Brain (organoid and tissue), 16 donors: ENCODE measurements at places on chromosomes 2 and 18. TPM values are rescaled to one million over a fixed set of nuclear protein-coding genes. Genes with fewer than 3 reads are reported as not detected.

DNA sequence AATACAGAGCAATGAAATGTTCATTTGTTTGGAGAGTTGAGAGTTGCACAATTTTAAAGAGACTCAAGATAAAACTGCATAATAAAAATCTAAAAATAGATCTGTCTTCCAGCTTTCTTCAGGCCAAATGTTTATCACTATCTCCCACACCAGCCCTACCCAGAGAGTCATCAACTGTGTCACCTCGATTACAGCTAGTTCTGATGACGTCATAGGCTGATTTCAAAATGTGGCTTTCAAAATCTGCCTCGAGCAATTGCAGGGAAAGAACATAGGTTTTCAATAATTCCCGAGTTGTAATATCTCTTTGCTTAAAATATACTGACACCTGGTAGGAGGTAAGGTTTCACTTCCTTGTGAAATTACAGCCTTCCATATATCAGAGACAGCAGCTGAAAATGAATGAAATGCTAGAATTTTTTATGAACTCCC, 677.6 kb upstream of the ID2 start:
- no peak for DNase-seq

GRCh38 chr2:191724015-191724414, 46.1 kb downstream of the NABP1 start:
- DNase-seq, result peak; percentile 37

GRCh38 chr2:134078354-134078753, 175.5 kb upstream of the MGAT5 start:
- DNase-seq, result no peak

DNA sequence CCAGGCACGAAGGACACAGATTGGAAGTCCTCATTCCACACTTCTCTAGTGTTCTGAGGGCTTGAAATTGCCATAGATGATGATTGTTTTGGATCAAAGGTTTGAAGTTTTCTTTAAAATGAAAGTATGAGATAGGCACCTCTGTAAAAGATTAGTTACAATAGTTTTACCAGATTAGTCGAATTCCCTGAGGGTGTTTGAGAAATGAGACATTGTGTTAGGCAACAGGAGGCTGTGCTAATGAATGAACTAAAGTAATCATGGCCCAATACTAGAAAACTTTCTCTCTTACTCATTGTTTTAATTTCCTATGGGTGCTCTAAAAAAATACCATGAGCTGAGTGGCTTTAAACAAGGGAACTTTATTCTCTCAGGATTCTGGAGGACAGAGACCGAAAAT, 421.7 kb downstream of the RNF144A start:
- no peak for DNase-seq

GRCh38 chr2:237441605-237442274, 27.8 kb upstream of the COL6A3 start:
- no peak for DNase-seq

- DNase-seq, result no peak
Observed at GRCh38 chr18:9669016-9669415, 39.1 kb upstream of the RAB31 start.

- no peak for DNase-seq
Observed at GRCh38 chr2:223501641-223502040, 100.5 kb downstream of the SCG2 start.

- no peak for DNase-seq
Observed at GRCh38 chr2:58875436-58875835, 634.3 kb upstream of the FANCL start.

GRCh38 chr2:154762638-154763037, 64.1 kb downstream of the KCNJ3 start:
- no peak for DNase-seq

GRCh38 chr18:38496222-38496793, 930.7 kb upstream of the CELF4 start:
- DNase-seq, result no peak

DNA sequence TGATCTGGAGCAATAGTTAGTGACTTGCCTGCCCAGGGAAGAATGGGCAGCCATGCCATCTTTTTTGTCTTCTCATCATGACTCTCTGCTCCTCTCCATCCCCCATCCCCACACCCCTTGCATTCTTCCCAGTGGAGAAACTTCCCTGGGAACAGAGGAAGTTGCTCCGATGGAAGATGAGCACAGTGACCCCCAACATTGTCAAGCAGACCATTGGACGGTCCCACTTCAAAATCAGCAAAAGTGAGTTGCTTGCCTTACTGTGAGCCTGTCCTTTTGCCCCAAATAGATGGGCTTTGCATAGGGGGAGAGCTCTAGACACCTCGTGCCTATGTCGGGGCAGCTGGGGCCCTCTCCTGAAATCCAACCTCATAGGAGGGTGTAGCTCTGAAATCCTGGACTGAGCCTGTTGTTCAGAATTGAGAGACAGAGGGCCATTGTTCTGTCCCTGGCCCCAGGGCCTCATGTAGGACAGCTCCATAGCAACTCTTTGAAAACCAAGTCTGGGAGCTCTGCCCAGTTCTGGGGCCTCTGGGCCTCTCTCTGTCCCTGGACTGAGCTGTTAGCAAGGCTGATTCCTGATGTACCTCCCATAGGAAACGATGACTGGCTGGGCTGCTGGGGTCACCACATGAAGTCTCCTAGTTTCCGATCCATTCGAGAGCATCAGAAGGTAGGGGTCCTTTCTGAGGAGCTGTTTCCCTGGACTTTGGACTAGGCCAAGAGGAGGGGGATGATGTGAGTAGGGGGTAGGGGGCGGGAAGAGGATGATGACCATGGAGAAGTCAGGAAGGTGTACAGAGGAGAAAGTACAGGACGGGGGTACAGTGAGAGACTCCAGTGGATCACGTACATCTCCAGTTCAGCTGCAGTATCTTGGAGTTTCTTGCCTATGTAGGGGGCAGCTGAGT, 35.2 kb downstream of the TTLL4 start:
- DNase-seq, result peak; percentile 61

GRCh38 chr18:61785588-61785987, 107.2 kb downstream of the RNF152 start:
- DNase-seq, result no peak

DNA sequence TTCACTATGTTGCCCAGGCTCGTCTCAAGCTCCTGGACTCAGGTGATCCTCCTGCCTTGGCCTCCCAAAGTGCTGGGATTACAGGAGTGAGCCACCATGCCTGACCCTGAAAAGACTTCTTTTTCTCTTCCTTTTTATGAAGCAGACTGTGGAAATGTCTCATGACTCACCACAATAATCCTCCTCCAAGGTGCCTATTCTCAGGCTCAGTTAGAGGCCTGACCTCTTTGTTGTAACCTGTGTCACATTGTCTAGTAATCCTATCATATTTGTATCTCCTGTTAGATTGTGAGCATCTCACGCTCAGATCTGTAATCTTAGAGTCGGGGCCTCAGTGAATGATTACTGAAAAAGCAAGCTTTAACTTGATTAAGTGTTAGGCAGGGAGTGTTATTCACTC, 18.3 kb upstream of the TAF4B start:
- no peak for DNase-seq

DNA sequence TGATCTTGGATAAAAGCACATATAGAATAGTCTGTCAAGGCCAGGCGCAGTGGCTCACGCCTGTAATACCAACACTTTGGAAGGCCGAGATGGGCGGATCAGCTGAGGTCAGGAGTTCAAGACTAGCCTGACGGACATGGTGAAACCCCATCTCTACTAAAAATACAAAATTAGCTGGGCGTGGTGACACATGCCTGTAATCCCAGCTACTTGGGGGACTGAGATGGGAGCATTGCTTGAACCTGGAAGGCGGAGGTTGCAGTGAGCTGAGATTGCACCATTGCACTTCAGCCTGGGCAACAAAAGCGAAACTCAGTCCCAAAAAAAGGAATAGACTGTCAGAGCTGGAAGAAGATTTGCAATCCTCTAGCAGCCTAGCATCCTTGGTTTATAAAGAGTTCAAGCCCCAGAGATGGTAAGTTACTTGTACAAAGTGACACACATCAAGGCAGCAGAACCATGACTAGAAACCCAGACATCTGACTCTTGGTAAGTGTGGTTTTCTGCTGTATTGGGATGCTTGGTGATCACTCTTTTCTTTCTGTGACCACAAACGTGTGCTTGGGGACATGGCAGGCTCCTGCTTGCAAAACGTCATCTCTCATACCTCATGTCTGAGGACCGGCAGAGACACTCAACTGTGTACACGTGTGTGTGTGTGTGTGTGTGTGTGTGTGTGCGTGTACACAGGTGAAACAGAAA, 69.0 kb downstream of the OSBPL6 start:
- DNase-seq, result no peak

- no peak for DNase-seq
Observed at GRCh38 chr18:77442393-77442792, 192.7 kb downstream of the GALR1 start.

GRCh38 chr2:46697830-46698323, 217.7 kb downstream of the MCFD2 start:
- DNase-seq, result no peak

DNA sequence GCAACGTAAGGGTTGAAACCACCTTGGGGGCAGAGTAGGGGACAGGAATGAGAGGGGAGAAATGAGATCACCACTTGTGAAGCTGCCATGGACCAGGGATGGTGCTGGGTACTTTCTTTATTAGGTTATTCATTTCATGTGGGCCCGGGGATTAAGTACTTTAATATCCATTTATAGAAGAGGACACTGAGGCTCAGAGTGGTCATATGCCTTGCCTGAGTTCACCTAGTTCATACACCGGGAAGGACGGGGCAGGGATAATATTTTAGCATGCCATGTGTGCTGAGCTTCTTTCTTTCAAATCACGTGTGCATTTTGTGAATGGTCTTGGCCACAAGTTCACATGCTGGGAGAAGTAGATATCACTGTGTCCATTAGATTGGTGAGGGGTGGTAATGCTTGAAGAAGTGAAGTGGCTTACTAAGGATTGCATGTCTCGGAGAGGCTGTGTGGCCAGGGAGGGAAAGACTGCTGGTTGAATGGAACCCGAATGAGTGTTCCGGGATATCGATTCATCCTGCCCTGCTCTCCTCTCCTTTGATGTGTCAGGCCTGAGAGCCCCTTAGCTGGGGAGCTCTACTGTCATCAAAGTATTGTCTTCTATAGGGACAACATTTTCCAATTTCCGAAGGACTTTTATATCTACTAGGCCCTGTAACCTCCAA, 187.1 kb downstream of the MYCN start:
- DNase-seq, result no peak

- no peak for DNase-seq
Observed at GRCh38 chr2:40118622-40119021, 333.3 kb downstream of the SLC8A1 start.

GRCh38 chr2:21123473-21124393, at the start of gene TDRD15:
TDRD15 (plus strand) TSS chr2:21123968; CDS start chr2:21137468, 13,500 bp downstream.
- no peak for DNase-seq

- DNase-seq, result no peak
Observed at GRCh38 chr2:146241023-146241422, 1603.8 kb upstream of the ACVR2A start.

GRCh38 chr2:168884975-168885374, 5.3 kb downstream of the SPC25 start:
- no peak for DNase-seq

Gene DUSP19
- polyA plus RNA-seq, result 0.95 TPM

Gene RGPD5
- polyA plus RNA-seq, result 2.5 TPM

Gene DNAJC10
- polyA plus RNA-seq, result 19.9 TPM

Gene NMUR1
- polyA plus RNA-seq, result 0.24 TPM

Gene CWC22
- 5.0 TPM for polyA plus RNA-seq
